ENCODE measurements at places on chromosomes 1 and 21.

DNA sequence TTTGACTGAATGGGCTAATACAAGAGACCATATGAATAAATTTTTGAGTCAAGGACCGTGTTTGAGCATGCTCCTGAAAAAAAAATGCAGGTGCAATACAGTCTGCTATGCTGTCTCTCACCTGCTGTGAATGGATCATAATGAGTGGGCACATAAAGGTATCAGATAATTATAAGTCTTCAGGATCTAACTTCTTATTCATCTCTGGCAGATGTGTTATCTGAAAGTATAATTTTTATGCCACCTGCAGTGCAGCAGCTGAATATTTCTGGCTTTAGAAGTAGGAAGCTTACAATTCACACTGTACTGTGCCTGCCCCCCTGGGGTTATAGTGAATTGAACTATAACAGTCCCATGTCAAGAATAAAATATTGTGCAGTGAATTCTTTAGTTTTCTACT lies 333.3 kb downstream of the MRPL39 start:
- no peak overlapping the region for H3K27ac ChIP-seq
- DNase-seq = no peak
- no peaks in the 10 kb centered on the region for H3K27me3 ChIP-seq
- H3K36me3 ChIP-seq = no peaks in the 10 kb centered on the region

DNA sequence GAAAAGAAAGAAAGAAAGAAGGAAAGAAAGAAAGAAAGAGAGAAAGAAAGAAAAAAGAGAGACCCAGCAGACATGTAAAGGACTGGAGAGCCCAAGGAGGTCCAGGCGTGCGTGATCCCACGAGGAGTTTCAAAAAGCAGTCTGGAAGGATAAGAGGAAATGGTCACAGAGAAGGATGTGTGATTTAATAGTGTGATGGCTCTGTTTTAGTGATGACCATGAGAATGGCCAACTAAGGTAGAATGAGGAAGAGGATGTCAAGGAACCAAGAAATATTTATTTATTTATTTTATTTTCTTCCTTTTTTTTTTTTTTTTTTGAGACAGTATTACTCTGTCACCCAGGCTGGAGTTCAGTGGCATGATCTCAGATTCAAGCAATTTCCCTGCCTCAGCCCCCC lies 25.5 kb downstream of the PTGS2 start:
- H3K27me3 ChIP-seq = no peaks in the 10 kb centered on the region
- no peaks in the 10 kb centered on the region for H3K36me3 ChIP-seq

DNA sequence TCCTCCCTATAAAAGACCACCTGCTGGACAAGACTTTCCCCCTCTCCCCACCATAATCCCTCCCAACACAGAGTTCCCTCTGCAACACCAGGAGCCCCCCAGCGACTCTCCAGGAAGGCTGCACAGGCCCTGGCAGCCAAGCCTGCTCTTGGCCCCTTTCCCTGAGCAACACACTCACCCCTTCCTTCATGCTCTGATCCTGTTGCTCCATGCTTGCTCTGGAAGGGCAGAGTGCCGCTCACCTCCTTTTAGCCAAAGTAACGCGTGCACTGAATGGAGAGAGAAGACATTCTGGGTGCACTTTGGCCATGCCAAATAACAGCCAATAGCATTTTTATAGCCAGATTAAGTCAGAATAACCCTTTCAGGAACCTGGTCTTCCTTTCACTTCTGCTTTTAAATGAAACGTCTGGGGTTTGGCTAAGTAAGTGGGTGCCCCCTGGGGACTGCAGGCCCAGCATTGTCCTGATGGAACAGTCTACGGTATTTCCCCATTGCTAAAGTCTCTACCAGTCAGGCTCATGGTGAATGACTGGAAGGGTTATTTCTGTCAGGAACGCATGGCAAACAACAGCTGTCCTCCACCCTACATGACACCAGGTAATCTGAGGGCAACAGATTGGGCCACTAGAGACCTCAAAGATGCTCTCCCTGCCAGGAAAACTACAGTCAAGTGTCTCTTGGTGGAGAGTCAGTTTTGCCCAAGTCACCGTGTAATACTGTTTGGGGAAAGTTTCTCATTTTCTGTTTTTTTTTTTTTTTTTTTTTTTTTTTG lies at the start of gene SLC2A5:
TSS of gene SLC2A5 (minus strand) at position 310 of the 775 bp plus-strand sequence. CDS start at position 211, 99 bp downstream.
- no peaks in the 10 kb centered on the region for H3K27me3 ChIP-seq
- H3K4me1 ChIP-seq = no peaks in the 10 kb centered on the region
- peak; percentile 78 for DNase-seq
- peaks cover 17% of the 10 kb centered on the region for H3K36me3 ChIP-seq

DNA sequence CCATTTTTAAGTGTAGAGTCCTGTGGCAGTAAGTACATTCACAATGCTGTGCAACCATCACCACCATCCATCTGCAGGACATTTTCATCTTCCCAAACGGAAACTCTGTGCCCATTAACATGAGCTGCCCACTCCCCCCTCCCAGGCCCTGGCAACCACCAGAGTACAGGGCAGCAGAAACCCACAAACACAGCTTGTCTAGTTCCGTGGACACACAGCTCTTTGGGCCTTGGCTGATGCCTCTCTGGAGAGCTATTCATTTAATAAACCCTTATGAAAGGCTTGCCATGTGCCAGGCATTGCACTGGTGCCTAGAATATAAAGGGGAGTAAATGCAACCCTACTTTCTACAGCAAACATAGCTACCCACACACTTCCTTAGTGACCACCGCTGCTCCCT lies 28.0 kb downstream of the STUM start:
- H3K36me3 ChIP-seq = no peaks in the 10 kb centered on the region
- no peak overlapping the region for H3K4me3 ChIP-seq
- H3K4me1 ChIP-seq = no peaks in the 10 kb centered on the region
- H3K27ac ChIP-seq = no peak overlapping the region
- DNase-seq = no peak
- H3K27me3 ChIP-seq = no peaks in the 10 kb centered on the region

DNA sequence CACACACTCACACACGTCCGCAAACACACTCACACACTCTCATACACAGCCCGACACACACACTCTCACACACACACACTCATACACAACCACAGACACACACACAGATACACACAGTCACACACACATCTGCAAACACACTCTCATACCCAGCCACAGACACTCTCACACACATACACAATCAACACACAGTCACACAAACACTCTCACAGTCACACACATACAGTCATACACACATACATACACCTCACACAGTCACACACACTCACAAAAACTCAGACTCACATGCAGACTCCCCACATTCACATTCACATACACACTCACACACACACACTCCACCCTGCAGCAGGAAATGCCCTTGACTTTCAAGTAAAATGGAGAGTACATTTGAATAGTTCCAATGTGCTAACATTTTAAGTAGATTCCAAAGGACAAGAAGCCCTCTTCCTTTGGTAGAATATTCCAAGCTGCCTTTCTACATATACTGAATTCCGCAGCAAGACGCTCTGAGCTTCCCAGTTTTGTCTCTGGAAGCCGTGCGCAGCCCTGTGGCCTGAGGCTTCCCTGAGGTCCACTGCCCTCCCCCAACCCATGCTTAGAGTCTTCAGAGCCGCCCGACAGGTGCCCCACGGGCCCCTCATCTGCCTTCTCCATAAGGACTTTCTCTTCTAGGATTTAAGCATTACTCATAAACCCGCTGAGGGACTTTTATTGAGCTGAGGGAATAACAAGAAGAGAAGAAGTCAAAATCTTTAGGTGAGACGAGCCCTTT lies 9.7 kb downstream of the BATF3 start:
- H3K36me3 ChIP-seq = no peaks in the 10 kb centered on the region
- no peaks in the 10 kb centered on the region for H3K27me3 ChIP-seq
- no peak overlapping the region for H3K27ac ChIP-seq

GRCh38 chr1:25743164-25744139 lies 56.5 kb upstream of the SELENON start:
- H3K27ac ChIP-seq = peak overlapping the region; percentile 89
- no peaks in the 10 kb centered on the region for H3K4me1 ChIP-seq
- no peaks in the 10 kb centered on the region for H3K27me3 ChIP-seq

DNA sequence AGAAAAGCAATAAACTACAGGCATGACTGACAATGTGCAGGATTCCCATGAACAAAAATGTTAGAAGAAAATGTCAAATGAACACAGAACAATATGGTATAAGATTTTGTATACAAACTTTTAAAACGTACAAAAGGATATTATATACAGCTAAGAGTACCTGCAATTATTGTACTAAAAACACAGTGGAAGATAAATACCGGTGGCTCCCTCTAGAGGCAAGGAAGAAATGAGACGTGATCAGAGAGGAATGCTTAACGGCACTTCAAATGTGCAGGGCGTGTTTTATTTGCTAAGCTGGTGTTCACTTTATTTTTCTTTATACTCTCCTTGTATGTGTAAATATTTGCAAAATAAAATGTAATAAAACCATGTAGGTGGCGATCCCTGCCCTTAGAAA lies 191.8 kb upstream of the SAMSN1 start:
- DNase-seq = peak; percentile 73
- H3K27me3 ChIP-seq = no peaks in the 10 kb centered on the region
- H3K27ac ChIP-seq = no peak overlapping the region
- H3K4me1 ChIP-seq = no peaks in the 10 kb centered on the region
- H3K4me3 ChIP-seq = no peak overlapping the region

- no peaks in the 10 kb centered on the region for H3K27me3 ChIP-seq
- no peak for DNase-seq
- H3K27ac ChIP-seq = no peak overlapping the region
- peaks cover 2% of the 10 kb centered on the region for H3K36me3 ChIP-seq
- no peak overlapping the region for H3K4me3 ChIP-seq
Observed at GRCh38 chr1:228283476-228284147, 75.8 kb downstream of the OBSCN start.

- H3K4me1 ChIP-seq = no peaks in the 10 kb centered on the region
- no peak overlapping the region for H3K27ac ChIP-seq
- no peak for DNase-seq
- no peaks in the 10 kb centered on the region for H3K27me3 ChIP-seq
- H3K4me3 ChIP-seq = no peak overlapping the region
- H3K36me3 ChIP-seq = no peaks in the 10 kb centered on the region
Observed at GRCh38 chr1:185108321-185108720, 48.4 kb downstream of the TRMT1L start.

DNA sequence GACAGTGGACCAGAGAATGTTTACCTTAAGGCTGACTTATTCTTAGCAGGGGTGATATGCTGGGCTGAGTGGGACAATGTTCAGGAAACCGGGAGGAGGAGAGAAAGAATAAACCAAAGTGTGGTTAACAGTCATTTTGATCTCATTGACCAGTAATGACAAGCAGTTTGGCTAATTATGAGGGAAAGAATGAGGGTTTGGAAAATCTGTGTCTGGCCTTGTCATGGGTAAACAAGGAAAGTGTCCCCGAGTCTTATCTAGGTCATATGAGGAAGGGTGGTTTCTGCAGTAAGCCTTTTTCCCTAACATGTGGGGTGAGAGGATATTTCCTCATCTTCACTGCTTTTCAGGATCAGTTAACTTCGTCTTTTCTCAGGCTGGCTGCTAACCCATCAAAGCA lies 155.0 kb downstream of the TPR start:
- no peaks in the 10 kb centered on the region for H3K4me1 ChIP-seq
- no peaks in the 10 kb centered on the region for H3K36me3 ChIP-seq
- no peak overlapping the region for H3K27ac ChIP-seq
- DNase-seq = no peak

GRCh38 chr1:1630191-1630964 lies 1.6 kb upstream of the MMP23B start:
- DNase-seq = peak; percentile 80
- peak overlapping the region; percentile 28 for H3K27ac ChIP-seq
- no peak overlapping the region for H3K4me3 ChIP-seq
- peaks cover 23% of the 10 kb centered on the region for H3K27me3 ChIP-seq
- H3K4me1 ChIP-seq = no peaks in the 10 kb centered on the region
